Activated T-helper 2 cell treated with anti-CD3 and anti-CD28 coated beads, Interferon-gamma antibody, Interleukin-2, Interleukin-4, amounts not matched to agents 10 μg/mL and 5 μg/mL and 100 μg/mL, durations not matched to agents 14 hours and 24 hours and 36 hours (primary cell): ENCODE measurements at places on chromosomes 1 and 21.

DNA sequence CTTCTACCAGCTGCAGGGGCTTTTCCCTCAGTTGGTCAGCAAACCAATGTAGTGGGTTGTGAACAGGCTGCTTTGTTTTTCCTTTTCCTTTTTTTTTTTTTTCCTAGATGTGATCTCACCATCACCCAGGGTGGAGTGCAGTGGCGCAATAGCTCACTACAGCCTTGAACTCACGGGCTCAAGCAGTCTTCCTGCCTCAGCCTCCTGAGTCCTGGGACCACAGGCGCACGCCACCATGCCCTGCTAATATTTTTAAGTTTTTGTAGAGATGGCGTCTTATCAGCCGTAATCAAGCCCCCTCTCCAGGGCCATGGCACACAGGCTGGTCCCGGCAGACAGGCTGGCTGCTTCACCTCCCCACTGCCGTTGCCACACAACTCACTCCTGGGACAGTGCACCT is 3.4 kb upstream of the TRIM11 start:
- H3K36me3 ChIP-seq: peaks cover 14% of the 10 kb centered on the region
- H3K4me1 ChIP-seq: peaks cover 10% of the 10 kb centered on the region
- H3K27me3 ChIP-seq: no peaks in the 10 kb centered on the region
- no peak overlapping the region for H3K27ac ChIP-seq
- H3K4me3 ChIP-seq: peak overlapping the region; percentile 5
- no peak for DNase-seq

DNA sequence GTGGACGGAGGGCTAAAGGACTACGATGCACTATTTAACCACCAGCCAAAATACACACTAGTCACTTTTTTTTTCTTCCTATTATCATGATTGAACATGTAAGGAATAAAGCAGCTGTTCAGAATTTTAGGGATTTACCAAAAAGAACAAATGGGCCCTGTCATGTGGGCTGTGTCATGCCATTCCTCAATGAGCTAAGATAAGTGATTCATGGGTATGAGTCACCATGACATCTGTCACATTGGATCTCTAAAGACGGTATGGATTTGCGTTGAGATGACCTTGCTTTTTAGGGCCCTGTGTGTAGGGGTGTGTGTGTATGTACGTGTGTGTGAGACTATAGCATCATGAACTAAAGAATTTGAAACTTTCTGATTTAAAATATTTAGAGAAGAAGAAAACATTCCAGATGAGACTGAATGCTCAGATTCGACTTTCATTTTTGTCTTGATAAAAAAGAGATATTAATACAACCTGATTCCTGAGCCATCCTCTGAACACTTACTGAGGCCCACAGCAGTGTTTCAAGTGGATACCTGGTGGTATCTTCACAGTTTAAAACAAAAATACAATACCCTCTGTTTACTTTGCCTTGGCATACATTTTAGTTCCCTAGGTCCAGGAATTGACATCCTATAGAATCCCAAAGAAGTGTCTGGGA is 246.1 kb upstream of the DUSP10 start:
- H3K27me3 ChIP-seq: peaks cover 7% of the 10 kb centered on the region
- H3K27ac ChIP-seq: no peak overlapping the region
- no peak for DNase-seq
- H3K36me3 ChIP-seq: peaks cover 6% of the 10 kb centered on the region
- peaks cover 26% of the 10 kb centered on the region for H3K4me1 ChIP-seq

GRCh38 chr1:60126723-60127122 is 53.2 kb upstream of the C1orf87 start:
- no peak overlapping the region for H3K4me3 ChIP-seq
- no peak overlapping the region for H3K27ac ChIP-seq
- H3K36me3 ChIP-seq: no peaks in the 10 kb centered on the region
- H3K4me1 ChIP-seq: no peaks in the 10 kb centered on the region

DNA sequence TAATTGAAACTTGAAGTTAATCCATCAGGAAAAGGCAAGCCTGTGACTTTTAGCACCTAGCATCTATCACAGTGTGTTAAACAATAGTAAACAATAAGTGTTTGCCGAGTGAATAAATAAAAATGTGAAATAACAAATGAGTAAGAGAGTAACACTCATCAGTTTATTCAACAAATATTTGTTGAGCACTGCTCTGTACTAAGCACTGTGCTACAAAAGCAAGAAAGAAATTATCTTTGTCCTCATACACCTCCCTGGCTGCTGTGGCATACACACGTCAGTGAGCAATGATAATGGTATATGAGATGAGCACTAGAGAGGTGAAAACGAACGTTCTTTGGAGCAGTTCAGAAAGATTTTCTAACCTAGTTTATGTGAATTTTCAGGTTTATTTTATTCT is 295.0 kb upstream of the LRRC7 start:
- no peak for DNase-seq
- no peak overlapping the region for H3K4me3 ChIP-seq
- no peaks in the 10 kb centered on the region for H3K27me3 ChIP-seq
- H3K36me3 ChIP-seq: no peaks in the 10 kb centered on the region
- no peaks in the 10 kb centered on the region for H3K4me1 ChIP-seq
- H3K27ac ChIP-seq: no peak overlapping the region

DNA sequence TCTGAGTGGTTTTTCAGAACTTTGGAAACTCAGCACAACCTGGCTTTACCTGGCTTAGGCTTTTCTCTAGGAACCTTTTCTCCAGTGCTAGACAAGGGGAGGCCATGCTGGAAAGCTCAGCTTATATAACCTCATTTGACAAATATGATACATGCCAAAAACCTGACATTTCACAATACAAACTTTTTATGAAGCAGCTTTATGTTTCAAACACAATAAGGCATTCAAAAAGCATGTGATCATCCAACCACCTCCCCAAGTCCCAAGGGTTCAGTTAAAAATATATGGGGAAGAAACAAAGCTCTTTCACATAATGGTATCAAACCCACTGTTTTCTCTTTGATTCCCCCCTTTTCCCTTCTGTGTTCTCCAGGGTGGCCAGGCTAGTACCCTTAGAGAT is 63.7 kb downstream of the ZC3H11B start:
- no peaks in the 10 kb centered on the region for H3K36me3 ChIP-seq
- peaks cover 4% of the 10 kb centered on the region for H3K27me3 ChIP-seq
- H3K27ac ChIP-seq: no peak overlapping the region

- H3K4me1 ChIP-seq: no peaks in the 10 kb centered on the region
- DNase-seq: peak; percentile 38
- no peaks in the 10 kb centered on the region for H3K36me3 ChIP-seq
Observed at GRCh38 chr1:205523891-205524793, 19.7 kb downstream of the CDK18 start.

DNA sequence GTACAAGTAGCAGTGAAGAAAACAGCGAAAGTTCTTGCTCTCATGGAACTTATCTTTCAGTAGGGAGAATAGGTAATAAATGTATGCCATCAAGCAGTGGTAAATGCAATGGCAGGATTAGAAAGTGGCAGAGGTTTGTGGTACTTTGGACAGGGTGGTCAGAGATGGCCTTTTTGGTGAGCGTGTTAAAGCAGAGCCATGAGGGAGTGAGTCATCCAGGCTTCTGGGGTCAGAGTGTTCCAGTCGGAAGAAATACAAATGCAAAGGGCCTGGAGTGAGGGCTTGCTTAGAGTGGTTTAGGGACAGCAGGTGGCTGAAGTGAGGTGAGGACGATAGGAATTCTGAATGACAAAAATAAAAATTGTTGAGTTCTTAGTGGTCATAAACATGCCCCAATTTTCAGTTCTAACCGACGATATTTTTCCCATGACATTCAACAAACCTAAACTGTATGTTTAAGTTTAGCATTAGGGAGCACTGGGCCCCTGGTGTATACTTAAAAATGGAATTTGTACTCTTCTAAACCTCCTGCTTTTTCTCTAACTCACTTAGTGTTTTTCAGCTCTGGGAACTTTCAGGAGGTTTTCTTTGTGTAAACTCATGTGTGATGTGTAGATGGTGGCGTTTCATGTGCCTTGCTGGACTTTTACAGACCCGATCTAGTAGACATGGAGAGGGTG is 78.2 kb downstream of the MACF1 start:
- no peaks in the 10 kb centered on the region for H3K27me3 ChIP-seq
- peaks cover 49% of the 10 kb centered on the region for H3K36me3 ChIP-seq
- H3K27ac ChIP-seq: peak overlapping the region; percentile 5
- H3K4me1 ChIP-seq: peaks cover 8% of the 10 kb centered on the region
- no peak for DNase-seq
- no peak overlapping the region for H3K4me3 ChIP-seq

DNA sequence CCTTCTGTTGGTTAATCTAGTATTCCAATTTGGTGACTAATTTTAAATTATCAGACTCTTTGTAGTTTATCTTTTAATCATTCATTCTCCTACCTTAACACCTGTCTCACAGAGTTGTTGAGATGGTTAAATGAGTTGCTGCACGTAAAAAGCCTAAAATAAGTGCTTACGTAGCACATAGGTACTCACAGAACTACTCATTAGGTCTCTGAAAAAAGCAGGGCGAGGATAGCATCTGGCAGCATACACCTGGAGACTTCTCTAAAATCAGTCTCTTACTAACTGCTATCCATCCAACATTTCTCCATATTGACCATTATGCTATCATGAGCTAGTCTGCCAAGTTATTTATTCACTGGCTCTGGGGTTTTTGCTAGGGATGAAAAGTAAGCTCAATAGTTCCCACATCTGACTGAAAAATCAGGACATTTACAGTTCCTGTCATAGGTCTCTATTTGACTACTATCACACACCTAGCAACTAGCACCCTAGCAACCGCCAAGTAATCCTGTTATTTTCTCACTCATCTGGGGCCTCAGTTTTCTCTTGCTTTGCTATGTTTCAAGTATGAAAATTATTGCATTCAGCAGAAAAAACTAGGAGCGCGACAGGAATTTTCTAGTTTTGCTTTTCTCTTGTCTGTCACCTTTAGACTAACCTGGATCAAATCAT is 11.2 kb downstream of the CSDE1 start:
- H3K4me3 ChIP-seq: no peak overlapping the region
- peaks cover 83% of the 10 kb centered on the region for H3K36me3 ChIP-seq
- H3K27ac ChIP-seq: no peak overlapping the region
- DNase-seq: no peak
